Smooth muscle cell of trachea (primary cell): ENCODE measurements at places on chromosomes 1 and 21. TPM values are rescaled to one million over a fixed set of nuclear protein-coding genes. Genes with fewer than 3 reads are reported as not detected.

AUNIP gene
- total RNA-seq: 0.33 and 1.0 TPM in 2 replicates

TMEM125 gene
- not detected in 2 replicates for total RNA-seq

COL6A1 gene
- total RNA-seq: 1,502 and 2,913 TPM in 2 replicates

FAM72C gene
- total RNA-seq: 1.5 TPM in 1 of 2 replicates, not detected in the other

PADI1 gene
- not detected in 2 replicates for total RNA-seq

LYPD8 gene
- total RNA-seq: not detected in 2 replicates

FOXO6 gene
- total RNA-seq: not detected in 2 replicates

INSRR gene
- under 0.01 TPM in 1 of 2 replicates, not detected in the other for total RNA-seq

SLC25A34 gene
- 0.58 and 2.6 TPM in 2 replicates for total RNA-seq

FCMR gene
- total RNA-seq: 0.29 TPM in 1 of 2 replicates, not detected in the other

OR4F16 gene
- 0.29 and 0.33 TPM in 2 replicates for total RNA-seq

ALPL gene
- 0.87 and 13.9 TPM in 2 replicates for total RNA-seq

C1orf174 gene
- total RNA-seq: 28.1 and 28.2 TPM in 2 replicates
